Frontal cortex (tissue), 4 donors: ENCODE measurements at places on chromosomes 4 and X. TPM values are rescaled to one million over a fixed set of nuclear protein-coding genes. Genes with fewer than 3 reads are reported as not detected.
A peak's percentile ranks its signal among the peaks of the same experiment; 100 is the strongest.

GRCh38 chr4:167622481-167623240 lies 388.4 kb upstream of the SPOCK3 start:
- peak; percentile 14 for DNase-seq

GRCh38 chr4:156975686-156976085 lies 4.1 kb upstream of the PDGFC start:
- DNase-seq = no peak

ZNF330 gene
- 20.4 TPM for total RNA-seq

GRCh38 chr4:86878640-86879039 lies 13.6 kb downstream of the C4orf36 start:
- DNase-seq = no peak

NSUN7 gene
- 11.0 TPM for total RNA-seq

TEX11 gene
- not detected for total RNA-seq

TCEAL7 gene
- 107 TPM for total RNA-seq

GRCh38 chr4:142378179-142378578 lies 467.9 kb downstream of the INPP4B start:
- DNase-seq = no peak

PCDH7 gene
- 44.0 TPM for total RNA-seq

LRP2BP gene
- 6.1 TPM for total RNA-seq
